Daoy (cell line): ENCODE measurements at places on chromosomes 3 and 15. TPM values are rescaled to one million over a fixed set of nuclear protein-coding genes. Genes with fewer than 3 reads are reported as not detected.
A peak's percentile ranks its signal among the peaks of the same experiment; 100 is the strongest.

Gene CX3CR1
- not detected in 2 replicates for total RNA-seq

DNA sequence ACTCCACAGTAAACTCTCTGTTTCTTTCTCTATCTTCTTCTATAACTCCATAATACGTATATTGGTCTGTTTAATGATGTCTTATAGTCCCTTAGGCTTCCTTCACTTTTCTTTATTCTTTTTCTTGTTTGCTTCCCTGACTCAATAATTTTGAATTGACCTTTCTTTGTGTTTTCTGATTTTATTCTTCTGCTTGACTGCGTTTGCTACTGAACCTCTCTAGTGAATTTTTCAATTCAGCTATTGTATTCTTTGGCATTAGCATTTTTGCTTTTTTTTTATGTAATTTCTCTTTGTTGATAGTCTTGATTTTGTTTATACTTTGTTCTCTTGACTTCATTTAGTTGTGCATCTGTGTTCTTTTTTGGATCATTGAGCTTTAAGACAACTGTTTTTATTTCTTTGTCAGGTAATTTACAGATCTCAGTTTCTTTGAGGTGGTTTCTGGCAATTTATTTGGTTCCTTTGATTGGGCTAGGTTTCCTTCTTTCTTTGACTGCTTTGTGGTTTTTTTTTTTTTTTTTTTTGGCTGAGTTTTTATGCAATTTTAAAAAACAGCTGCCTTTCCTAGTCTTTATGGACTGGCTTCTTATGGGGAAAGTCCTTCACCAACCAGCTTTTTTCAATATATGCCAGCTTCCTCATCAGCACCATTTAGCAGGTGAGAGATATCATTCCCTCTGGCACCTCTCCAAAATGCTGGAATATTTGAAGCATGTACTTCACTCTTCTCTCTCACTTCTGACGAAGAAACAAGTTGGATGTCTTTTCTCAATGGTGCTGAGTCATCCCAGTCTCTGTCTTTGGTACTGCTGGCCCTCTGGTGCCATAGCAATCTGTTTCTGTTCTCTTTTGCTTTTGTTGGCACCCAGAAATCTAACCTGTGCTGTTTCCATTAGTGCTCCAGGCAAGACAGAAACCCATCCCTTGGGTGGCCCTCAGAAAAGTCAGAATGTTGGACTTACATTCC, 17.6 kb downstream of the RSRC1 start:
- DNase-seq: no peak

- DNase-seq: no peak
These were observed 65.4 kb downstream of the ABI3BP start for GRCh38 chr3:100927775-100928174.

Gene GALNT15
- 0.60 and 0.69 TPM in 2 replicates for total RNA-seq

Gene U2SURP
- total RNA-seq: 135 and 156 TPM in 2 replicates

GRCh38 chr3:87398168-87398801, 121.9 kb upstream of the POU1F1 start:
- no peak for DNase-seq

DNA sequence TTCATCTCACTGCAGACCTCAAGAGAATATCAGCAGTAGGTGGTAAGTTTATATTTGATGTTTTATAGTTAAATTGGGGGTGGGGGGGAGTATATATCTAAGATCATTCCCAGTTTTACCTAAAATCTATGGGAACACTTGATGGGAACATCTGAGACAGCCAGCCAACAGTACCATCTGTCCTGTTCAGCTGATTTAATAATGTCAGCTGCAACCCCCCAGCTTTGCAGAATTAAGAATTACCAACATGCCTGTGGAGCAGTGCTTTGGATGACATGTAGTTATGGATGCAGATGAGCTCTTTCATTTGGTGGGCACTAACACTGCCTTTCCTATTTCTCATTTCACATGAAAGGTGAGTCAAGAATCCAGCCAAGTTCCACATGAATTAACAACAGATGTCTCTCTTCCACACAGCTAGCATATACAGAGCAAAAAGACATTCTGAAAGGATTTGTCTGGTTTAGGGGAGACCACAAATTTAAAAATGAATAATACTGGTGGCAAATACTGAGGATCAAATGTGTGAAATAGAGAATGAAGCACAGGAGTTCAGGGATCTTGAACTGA, 76.2 kb downstream of the SETD5 start:
- DNase-seq: no peak

DNA sequence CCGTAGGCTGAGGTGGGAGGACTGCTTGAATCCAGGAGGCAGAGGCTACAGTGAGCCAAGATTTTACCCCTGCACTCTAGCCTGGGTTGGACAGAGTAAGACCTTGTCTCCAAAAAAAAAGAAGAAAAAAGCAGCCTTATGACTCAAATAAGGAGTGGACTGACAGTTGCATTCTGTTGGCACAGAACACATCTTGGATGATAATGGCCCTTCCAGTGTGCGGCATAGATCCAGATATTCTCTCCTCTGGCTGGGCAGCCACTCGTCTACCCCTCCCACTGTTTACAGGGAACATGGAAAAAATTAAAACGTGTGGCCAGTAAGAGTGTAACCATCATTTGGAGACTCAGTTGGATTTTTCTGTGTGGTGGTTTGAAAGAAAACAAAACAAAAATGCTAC, 118.6 kb upstream of the RNF7 start:
- DNase-seq: no peak

DNA sequence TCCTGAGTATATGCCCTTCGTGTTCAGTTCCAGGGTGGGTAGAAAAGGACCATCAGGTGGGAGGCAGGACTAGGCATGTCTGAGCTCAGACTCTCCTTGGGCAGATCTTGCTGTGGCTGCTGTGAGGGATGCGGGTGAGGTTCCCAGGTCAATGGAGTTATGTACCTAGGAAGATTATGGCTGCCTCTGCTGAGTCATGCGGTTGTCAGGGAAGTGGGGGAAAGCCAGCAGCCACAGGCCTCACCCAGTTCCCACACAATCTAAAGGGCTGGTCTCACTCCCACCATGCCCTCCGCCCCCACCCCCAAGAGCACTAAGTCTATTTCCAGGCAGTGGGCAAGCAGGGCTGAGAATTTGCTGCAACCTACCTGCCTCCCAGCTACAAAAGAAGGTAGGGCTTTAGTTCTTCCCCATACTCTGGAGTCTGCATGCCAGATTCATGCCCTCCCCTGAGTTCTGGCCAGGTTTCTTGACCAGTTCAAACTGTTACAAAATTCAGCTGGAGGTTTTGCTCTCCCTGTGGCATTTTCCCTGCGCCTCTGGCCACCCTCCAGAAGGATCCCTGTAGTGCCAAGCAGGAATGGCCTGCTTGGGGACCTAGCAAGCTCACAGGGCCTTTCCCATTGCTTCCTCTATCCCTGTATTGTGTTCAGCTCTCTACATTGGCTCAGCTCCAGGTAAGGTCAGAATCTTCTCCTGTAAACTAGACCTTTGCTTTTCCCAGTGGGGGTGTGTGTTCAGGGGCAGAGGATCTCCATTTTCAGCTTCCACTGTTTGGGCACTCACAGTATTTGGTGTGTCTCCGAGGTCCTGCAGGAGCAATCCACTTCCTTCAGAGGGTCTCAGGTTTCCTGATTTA, 12.7 kb upstream of the TMCO5A start:
- peak; percentile 45 for DNase-seq

- DNase-seq: no peak
These were observed 21.6 kb downstream of the ARHGAP31 start for GRCh38 chr3:119315600-119316312.

GRCh38 chr3:55468251-55468650, 18.9 kb downstream of the WNT5A start:
- DNase-seq: peak; percentile 44

GRCh38 chr3:182909318-182910040, 70.9 kb downstream of the DCUN1D1 start:
- peak; percentile 5 for DNase-seq

- DNase-seq: no peak
These were observed 615.2 kb upstream of the NR2F2 start for GRCh38 chr15:95715116-95715903.

DNA sequence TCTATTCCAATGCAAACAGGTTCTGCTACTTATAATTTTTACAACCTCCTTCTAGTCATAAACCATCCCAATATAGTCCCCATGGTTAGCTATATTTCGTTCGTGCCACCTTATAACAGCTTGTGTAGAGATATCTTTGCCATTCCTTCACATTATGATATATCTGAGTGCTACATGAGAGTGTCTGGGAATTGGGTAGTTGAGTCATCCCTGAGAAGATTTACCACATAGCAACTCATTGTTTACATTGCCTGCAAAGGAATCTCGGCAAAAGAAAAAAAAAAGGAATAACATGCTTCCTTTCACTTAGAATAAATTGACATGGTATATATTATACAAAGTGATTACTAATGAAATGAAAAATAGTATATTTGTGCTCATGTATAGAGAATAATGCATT, 86.0 kb upstream of the VGLL3 start:
- peak; percentile 67 for DNase-seq

DNA sequence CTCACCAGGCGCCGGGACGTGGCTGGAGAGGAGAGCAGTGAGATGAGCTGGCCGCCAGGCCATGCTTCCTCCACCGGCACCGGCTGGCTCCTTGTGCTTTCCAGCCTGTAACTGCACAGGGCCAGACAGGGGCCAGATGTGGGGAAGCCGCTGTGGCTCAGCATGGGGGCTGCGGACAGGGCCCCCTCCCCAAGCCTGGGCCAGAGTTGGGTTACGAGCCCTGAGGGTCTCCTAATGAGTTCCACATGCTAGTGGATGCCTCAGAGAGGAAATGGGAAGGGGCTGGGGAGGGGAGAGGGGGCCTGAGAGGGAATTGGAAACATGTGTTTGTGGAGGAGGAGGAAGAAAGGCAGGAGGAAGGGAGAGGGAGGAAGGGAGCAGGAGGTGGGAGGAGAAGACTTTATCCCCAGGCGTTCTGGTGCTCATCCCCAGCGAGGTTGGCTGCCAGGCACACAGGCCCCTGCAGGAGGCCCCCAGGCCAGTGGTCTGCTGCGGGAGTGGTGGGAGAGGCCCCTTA, 11.7 kb upstream of the DUSP7 start:
- no peak for DNase-seq

GRCh38 chr3:8328967-8329366, 172.7 kb upstream of the LMCD1 start:
- no peak for DNase-seq

DNA sequence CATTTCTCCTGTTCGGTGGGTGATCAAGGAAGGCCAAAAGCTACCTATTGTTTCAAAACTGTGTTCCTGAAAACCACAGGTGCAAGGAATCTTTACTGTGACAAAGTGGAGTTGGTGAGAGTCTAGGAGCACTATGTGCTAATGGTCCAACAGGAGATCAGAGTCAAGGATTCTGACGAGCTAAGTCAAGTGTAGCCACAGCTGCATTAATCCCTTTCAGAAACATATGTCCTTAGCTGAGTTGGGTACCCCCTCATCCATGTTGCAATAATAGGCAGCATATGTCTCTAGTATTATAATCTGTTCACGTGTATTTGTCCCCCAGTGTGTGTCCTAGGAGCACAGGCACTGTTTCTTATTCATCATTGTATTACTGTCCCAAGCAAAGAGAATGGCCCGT, 1.7 kb downstream of the VPS39 start:
- no peak for DNase-seq

Gene RBP2
- not detected in 2 replicates for total RNA-seq

GRCh38 chr15:81783586-81783985, 262.2 kb downstream of the MEX3B start:
- no peak for DNase-seq

Gene SAMD7
- not detected in 2 replicates for total RNA-seq

DNA sequence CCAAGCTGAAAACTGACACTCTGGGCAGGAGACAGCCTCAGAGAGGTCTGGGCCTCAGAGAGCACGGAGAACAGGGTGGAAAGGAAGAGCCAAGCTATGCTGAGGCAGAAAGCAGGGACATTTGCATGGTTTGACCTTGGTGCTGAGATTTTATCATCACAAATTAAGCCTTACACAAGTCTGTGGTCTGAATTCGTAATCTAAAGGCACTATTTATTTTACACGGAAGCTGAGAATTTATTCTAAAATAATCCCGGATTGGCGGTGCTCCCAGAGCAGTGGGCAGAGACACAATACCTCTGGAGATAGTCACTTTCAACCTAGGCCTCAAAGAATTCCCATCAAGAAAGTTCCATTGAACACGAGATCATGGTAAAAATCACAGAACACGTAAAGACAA, 47.5 kb downstream of the CFAP92 start:
- peak; percentile 25 for DNase-seq

Gene RBM5
- 41.2 and 62.9 TPM in 2 replicates for total RNA-seq

- no peak for DNase-seq
These were observed 30.5 kb downstream of the GRK7 start for GRCh38 chr3:141793476-141794260.

- DNase-seq: no peak
These were observed 118.2 kb downstream of the ECT2 start for GRCh38 chr3:172868582-172869200.

- no peak for DNase-seq
These were observed 82.0 kb upstream of the MYRIP start for GRCh38 chr3:39727415-39727814.

- DNase-seq: no peak
These were observed 179.3 kb downstream of the FRMD5 start for GRCh38 chr15:44015545-44016305.

Gene CPA3
- not detected in 2 replicates for total RNA-seq

DNA sequence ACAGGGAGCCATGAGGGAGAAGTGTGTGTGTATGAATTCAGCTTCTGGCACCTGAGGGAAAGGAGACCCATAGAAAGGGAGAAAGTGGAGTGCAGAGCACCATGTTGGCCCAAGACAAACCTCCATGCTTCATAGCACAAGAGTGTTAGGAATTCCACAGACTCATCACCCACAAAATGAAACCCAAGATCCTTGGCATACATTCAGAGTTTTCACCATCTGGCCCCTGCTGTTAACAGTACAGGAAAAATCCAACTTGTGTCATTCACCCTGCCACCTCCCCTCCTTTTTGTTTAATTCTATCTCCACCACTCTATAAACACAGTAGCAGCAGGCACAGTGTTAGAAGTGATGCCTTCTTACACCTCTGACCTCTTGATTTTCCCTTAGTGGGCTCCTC, 60.0 kb upstream of the MNS1 start:
- peak; percentile 53 for DNase-seq

Gene TMEM266
- total RNA-seq: not detected in 2 replicates

GRCh38 chr15:94019062-94019461, 212.3 kb upstream of the MCTP2 start:
- no peak for DNase-seq

GRCh38 chr15:64731012-64731804, 44.2 kb downstream of the RBPMS2 start:
- DNase-seq: peak; percentile 80

Gene GOLGA6B
- total RNA-seq: not detected in 2 replicates

DNA sequence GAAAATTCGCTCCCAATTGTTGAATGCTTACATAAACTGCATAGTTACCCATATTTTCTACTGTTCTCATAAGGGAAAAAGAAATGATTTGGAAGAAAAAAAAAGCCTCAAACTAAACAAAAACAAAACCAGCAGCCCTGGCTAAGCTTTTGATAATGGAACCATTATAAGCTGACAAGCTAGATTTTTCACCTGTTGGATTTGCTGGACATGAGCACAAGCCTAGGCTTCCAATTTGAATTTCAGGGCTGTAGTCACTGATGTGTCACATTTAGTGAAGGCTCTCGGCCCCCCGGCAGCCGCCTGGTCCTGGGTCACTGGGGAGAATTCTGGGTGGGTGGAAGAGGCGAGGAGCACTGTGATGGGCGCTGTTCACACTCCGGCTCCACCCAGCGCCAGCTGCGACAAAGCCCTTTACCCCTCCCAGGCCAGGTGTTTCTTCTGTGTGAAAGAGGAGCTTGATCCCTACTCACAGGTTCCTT, 4.6 kb downstream of the FBXL22 start:
- no peak for DNase-seq
